PC-9 (cell line): ENCODE measurements at places on chromosomes 2 and 18. TPM values are rescaled to one million over a fixed set of nuclear protein-coding genes. Genes with fewer than 3 reads are reported as not detected.
A peak's percentile ranks its signal among the peaks of the same experiment; 100 is the strongest.

- no peaks in the 10 kb centered on the region for H3K27me3 ChIP-seq
- no peak overlapping the region for H3K4me3 ChIP-seq
- no peaks in the 10 kb centered on the region for H3K36me3 ChIP-seq
- peak; percentile 41 for DNase-seq
Observed at GRCh38 chr2:235421618-235422017, 72.2 kb upstream of the AGAP1 start.

- no peak for DNase-seq
- H3K27me3 ChIP-seq = no peaks in the 10 kb centered on the region
- H3K4me3 ChIP-seq = no peak overlapping the region
- H3K4me1 ChIP-seq = no peaks in the 10 kb centered on the region
- no peak overlapping the region for H3K27ac ChIP-seq
- no peaks in the 10 kb centered on the region for H3K36me3 ChIP-seq
Observed at GRCh38 chr2:83991992-83992391, 467.1 kb downstream of the SUCLG1 start.

- no peak for DNase-seq
- no peaks in the 10 kb centered on the region for H3K27me3 ChIP-seq
Observed at GRCh38 chr18:10143596-10143995, 229.8 kb downstream of the VAPA start.

- H3K27ac ChIP-seq = no peak within 1 kb of the TSS
- no peak within 1 kb of the TSS for H3K4me3 ChIP-seq
- H3K27me3 ChIP-seq = no peaks in the 10 kb centered on the region
- DNase-seq = peak; percentile 31
- H3K36me3 ChIP-seq = no peaks in the 10 kb centered on the region
- H3K4me1 ChIP-seq = no peaks in the 10 kb centered on the region
Observed at GRCh38 chr2:233681521-233682099, at the start of gene UGT1A7. Gene UGT1A7 (plus strand): TSS chr2:233681901. CDS start chr2:233681938, 37 bp downstream.

- H3K27ac ChIP-seq = no peak overlapping the region
- no peaks in the 10 kb centered on the region for H3K36me3 ChIP-seq
Observed at GRCh38 chr2:67792191-67792590, 270.6 kb downstream of the C1D start.

The NEU4 gene
- 0.90 and 0.92 TPM in 2 replicates for total RNA-seq

The PLCL1 gene
- not detected in 2 replicates for total RNA-seq

GRCh38 chr18:49013291-49013691 lies 62.5 kb upstream of the SMAD7 start:
- no peak for DNase-seq
- no peak overlapping the region for H3K4me3 ChIP-seq
- peaks cover 22% of the 10 kb centered on the region for H3K4me1 ChIP-seq

- no peaks in the 10 kb centered on the region for H3K36me3 ChIP-seq
- H3K27ac ChIP-seq = no peak overlapping the region
- no peaks in the 10 kb centered on the region for H3K27me3 ChIP-seq
- DNase-seq = no peak
- H3K4me1 ChIP-seq = no peaks in the 10 kb centered on the region; the same call in 1 of the 2 replicates
Observed at GRCh38 chr2:149019768-149020167, 18.7 kb upstream of the LYPD6B start.

The DTNA gene
- not detected in 2 replicates for total RNA-seq

DNA sequence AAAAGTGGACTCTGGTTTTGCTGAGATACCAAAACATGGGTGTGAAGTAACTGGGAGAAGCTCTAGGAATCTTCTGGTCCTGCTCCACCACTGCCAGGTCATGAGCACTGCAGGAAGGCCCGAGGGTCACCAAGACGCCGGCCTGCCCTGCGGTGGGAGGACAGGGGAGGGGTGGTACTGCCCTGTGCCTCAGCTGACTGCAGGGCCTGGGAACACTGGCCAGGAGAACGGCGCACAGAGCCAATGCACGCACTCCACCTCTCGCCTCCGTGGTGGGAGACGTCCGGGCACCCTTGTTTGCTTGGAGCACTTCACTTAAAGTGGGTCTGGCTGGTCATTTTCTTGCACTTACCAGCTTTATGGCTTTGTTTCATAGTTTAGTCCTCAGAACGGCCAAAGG lies 153.4 kb downstream of the SH3RF3 start:
- H3K27me3 ChIP-seq = no peaks in the 10 kb centered on the region
- no peak overlapping the region for H3K4me3 ChIP-seq
- DNase-seq = no peak
- peaks cover 18% of the 10 kb centered on the region for H3K4me1 ChIP-seq

The AMER3 gene
- total RNA-seq = not detected in 2 replicates

DNA sequence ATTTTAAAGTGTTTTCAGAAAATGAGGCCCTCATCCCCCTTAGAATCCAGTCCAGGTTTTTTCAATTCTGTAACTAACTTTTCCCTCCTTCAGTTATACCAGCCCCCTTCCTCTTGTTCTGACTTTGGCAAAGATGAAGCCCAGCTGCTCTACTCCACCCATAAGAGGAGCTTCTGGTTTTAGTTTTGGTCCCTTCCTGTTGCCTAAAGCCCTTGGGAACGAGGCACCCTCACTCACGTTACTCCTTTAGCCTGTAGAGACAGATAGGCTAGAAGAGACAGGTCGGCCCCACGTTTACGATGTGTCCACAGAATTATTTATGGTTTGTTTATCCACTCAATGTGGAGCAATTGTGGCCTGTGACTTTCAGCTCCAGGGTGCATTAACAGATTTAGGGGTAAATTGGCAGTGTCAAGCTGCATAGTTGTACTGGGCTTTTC lies 454.2 kb upstream of the TNP1 start:
- peaks cover 17% of the 10 kb centered on the region for H3K4me1 ChIP-seq
- H3K36me3 ChIP-seq = no peaks in the 10 kb centered on the region
- peak; percentile 72 for DNase-seq

DNA sequence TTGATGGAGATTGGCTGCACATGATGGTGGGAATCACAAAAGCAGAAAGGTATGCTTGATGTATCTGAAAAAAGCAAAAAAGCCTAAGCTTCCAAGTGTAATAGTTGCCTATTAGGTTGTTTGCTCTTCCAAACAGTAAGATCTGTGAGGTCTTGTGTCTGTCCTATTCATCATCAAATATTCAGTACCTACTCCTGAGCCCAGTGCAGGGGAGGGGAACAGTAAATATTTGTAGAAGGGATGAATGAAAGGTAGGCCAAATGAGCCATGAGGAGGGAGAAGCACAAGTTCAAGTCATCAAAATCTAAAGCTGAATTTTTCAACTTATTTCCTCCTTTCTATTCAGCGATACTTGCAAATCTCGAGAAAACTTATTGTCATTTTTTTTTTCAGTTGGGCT lies 153.2 kb upstream of the ETAA1 start:
- H3K27ac ChIP-seq = no peak overlapping the region
- H3K4me3 ChIP-seq = no peak overlapping the region
- no peaks in the 10 kb centered on the region for H3K36me3 ChIP-seq

DNA sequence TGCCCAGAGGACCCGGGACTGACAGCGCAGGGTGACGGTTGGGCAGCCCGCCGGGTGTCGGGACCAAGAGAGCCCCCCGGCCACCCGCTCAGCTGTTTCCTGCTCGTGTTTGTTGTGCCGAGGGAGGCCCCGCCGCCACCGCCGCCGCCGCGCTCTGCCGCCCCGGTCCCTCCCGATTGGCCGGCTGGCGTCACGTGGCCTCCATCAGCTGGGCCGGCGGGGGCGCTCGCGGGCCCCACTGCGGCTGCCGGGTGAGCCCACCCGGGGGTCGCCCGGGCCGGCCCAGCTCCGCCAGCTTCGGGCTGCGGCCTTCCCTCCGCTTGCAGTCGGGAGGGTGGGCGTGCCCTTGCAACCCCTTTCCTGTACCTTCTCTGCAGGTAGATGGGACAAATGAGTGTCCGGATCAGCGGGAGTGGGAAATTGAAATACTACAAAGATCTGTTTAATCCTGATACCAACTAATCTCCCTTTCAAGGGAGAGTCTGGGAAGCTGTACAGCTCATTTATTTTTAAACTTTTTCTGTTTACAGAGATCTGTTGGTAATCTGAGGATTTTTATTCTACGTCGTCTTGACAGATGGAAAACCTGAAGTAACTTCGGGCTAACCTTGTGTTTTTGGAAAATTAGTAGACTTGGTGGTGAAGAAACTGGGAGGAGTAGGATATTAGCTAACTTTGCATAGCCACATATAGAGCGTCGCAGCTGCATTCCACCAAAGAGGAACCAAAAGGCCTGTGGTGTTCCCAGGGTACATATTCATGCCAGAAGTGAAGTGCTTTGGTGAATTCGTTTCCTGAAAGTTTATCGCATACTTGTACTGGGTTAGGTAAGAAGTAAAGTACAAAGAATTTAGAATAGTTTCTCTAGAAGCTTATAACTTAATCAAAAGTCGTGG lies 1.2 kb downstream of the YPEL5 start:
- peaks cover 39% of the 10 kb centered on the region for H3K4me1 ChIP-seq
- H3K27me3 ChIP-seq = no peaks in the 10 kb centered on the region
- 0 out of 2 replicates have a peak, but pooled peaks cover 4% of the 10 kb centered on the region for H3K36me3 ChIP-seq

- no peaks in the 10 kb centered on the region for H3K27me3 ChIP-seq
- no peak for DNase-seq
- no peak overlapping the region for H3K4me3 ChIP-seq
- H3K4me1 ChIP-seq = no peaks in the 10 kb centered on the region
- no peak overlapping the region for H3K27ac ChIP-seq
Observed at GRCh38 chr2:207589143-207589542, 36.1 kb downstream of the METTL21A start.

The ABCG5 gene
- total RNA-seq = not detected in 2 replicates

DNA sequence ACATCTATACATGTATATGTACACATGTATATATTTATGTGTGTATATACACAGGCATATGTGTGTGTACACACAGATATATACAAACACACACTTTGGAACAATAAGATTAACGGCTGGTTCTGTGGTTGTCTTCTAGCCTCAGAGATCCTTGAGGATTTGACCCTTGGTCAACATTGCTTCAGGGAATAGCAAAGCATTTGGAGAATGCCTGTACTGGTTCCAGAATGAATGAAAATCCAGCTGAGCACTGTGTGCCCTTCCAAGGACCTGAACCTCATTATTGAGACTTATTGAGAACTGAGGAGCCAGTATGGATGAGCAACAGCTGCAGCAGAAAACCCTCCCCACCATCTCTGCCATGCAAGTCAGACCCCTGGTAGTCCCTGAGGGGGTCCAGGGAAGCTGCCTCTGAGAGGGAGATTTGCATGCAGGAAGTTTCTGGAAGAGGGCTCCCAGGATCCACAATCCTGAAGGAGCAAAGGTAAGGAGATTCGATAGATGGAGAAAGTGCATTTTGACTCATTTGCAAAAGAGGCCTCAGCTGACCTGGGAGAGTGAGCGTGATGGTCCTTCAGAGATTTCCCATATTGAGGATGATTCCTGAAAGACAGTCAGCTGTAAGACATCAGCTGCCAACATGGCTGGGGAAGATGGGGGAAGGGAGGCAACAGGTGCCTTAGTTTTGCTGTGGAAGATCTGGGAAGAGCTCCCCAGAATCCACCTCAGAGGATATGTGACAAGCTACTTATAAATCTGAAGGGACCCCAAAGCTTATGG lies 166.6 kb upstream of the NCKAP5 start:
- no peak for DNase-seq
- H3K27me3 ChIP-seq = 0 out of 2 replicates have a peak, but pooled peaks cover 3% of the 10 kb centered on the region
- H3K36me3 ChIP-seq = no peaks in the 10 kb centered on the region
- no peak overlapping the region for H3K4me3 ChIP-seq
- H3K27ac ChIP-seq = no peak overlapping the region

DNA sequence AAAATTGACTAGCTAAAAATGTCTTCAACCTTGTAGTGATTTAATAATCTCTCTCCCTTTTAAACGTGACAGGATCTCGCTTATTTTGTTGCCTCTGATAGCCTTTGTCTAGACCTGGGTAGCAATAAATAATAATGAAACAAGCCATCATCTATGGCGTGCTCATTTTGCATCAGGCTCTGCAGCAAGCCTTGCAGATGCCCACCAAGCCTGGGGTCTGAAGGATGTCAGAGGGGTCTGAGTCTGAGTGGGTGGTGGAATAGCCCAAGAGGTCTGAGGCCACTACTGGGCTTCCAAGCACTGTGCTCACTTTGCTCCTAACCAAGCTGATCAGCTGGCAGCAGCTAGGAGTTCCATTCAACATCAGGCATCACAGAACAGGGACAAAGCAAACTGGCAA lies 109.4 kb downstream of the GYPC start:
- no peaks in the 10 kb centered on the region for H3K36me3 ChIP-seq
- H3K4me1 ChIP-seq = no peaks in the 10 kb centered on the region
- peaks cover 39% of the 10 kb centered on the region; the same call in 1 of the 2 replicates for H3K27me3 ChIP-seq
- no peak overlapping the region for H3K27ac ChIP-seq
- no peak overlapping the region for H3K4me3 ChIP-seq

GRCh38 chr2:238942726-238943300 lies 94.9 kb downstream of the TWIST2 start:
- H3K27ac ChIP-seq = no peak overlapping the region
- DNase-seq = no peak
- no peaks in the 10 kb centered on the region for H3K36me3 ChIP-seq
- peaks cover 35% of the 10 kb centered on the region for H3K27me3 ChIP-seq
- peaks cover 8% of the 10 kb centered on the region for H3K4me1 ChIP-seq
- no peak overlapping the region for H3K4me3 ChIP-seq

The DNER gene
- 0.28 and 0.58 TPM in 2 replicates for total RNA-seq

The MYO3B gene
- total RNA-seq = 5.3 and 6.7 TPM in 2 replicates

- H3K27me3 ChIP-seq = peaks cover 89% of the 10 kb centered on the region
- no peaks in the 10 kb centered on the region for H3K36me3 ChIP-seq
- H3K4me3 ChIP-seq = no peak overlapping the region
- no peaks in the 10 kb centered on the region for H3K4me1 ChIP-seq
- no peak for DNase-seq
Observed at GRCh38 chr2:1400943-1401735, 12.1 kb upstream of the TPO start.

- DNase-seq = no peak
- no peak overlapping the region for H3K4me3 ChIP-seq
- H3K27ac ChIP-seq = no peak overlapping the region
- H3K4me1 ChIP-seq = no peaks in the 10 kb centered on the region
Observed at GRCh38 chr2:205640716-205641115, 41.6 kb upstream of the NRP2 start.

The FOXD4L1 gene
- 0.28 and 0.43 TPM in 2 replicates for total RNA-seq

- DNase-seq = no peak
- no peak overlapping the region for H3K27ac ChIP-seq
- no peaks in the 10 kb centered on the region for H3K27me3 ChIP-seq
- no peaks in the 10 kb centered on the region for H3K36me3 ChIP-seq
Observed at GRCh38 chr2:167052825-167053224, 164.5 kb downstream of the XIRP2 start.

DNA sequence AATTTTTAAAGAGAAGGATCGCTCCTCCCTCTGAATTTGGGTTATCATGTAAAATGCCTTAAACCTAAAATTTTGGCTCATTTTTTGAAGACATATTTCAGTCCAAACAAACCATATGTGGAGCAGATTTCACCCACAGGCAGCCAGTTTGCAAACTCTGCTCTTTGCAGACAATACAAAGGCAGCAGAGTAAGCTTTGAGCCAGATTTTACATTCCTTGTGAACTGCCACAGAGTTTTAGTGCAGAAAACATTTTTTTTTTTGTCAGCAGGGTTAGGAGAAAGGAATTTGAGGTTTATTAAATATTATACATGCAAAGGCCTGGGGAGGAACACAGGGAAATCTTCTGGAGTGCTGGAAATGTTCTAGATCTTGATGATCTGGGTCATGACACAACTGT lies 171.9 kb upstream of the FN1 start:
- no peak overlapping the region for H3K4me3 ChIP-seq
- DNase-seq = no peak

The FSHR gene
- not detected in 2 replicates for total RNA-seq
